Spleen (tissue), 13 donors: ENCODE measurements at places on chromosomes 13 and 19.

DNA sequence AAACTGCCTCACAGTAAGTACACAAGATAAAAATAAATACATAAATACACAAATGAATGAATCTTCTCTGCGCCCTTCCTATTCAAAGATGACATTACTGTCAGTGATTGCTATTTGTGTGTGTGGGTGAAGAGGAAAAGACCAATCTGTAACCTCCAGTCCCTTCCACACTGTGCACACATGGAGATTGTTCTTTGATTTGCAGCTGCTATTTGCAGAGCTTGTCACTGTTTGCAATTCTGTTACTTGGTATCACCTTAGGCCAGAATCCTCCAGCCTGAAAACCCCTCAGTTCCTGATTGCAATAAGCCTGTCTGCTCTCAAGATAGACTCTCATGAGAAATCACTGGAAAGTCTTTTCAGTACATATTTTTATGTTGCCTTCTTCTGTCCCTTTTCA lies 1314.9 kb downstream of the PCDH9 start:
- no peak for DNase-seq

DNA sequence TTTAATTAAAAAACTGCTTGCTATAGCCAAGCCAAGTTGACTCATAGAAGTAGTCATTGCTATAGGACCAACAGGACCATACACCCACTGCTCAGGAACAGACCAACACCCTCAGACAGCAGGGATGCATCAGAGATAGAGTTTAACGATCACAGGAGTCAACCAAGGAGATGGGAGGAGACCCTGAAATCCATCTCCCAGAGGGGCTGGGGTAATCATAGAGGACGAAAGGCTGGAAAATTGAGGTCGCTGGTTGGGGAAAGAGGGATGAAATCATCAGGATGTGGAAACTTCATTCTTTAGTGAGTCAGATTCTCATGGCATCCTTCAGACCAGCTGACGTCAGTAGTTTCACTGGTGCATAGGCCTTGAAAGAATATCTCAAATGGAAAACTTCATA lies 160.4 kb upstream of the GPC6 start:
- no peak for DNase-seq

DNA sequence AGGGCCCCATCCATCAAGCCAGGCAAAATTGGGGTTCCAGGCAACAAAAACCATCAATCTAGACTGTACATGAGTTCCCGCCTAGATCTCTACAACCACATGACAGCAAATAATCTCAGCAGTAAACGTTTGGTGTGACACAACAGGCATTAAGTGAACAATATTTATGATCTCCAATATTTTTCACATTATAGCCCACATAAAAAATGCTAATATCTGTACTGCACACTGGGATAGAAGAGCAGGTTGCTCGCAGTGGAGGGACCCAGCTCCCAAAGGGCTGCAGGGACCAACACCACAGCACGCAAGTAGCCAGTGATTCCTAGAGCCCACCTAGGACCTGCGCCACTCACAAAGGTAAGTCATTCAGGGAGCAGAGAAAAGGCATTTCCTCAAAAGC lies 25.9 kb downstream of the LATS2 start:
- DNase-seq: no peak

DNA sequence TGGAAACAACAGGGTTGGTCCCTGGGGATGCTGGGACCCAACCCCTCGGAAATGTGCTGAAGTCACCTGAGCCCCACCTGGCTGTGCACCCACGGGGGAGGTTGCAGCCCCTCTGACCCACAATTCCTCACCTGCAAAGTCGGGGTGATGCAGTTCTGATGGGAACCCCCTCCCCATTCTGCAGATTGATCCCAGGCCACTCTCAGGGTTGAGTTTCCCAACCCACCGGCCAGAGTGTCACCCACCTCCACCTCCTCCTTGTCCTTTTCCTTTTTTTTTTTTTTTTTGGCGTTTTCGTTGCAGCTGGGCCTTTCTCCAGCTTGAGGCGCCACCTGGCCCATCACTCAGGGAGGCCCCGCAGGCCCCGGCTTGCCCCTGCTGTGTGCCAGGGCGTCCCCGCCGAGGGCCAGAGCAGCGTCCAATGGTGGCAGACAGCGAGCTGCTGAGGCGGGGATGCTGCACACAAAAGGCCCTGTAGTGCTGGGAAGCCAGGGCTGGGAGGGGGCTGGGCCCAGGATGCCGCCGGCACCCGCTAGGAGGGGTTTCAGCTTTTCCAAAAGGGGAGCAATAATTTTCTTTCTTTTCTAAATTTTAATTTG lies 4.6 kb downstream of the PIK3R2 start:
- DNase-seq: no peak

- no peak for DNase-seq
These were observed 709.8 kb downstream of the PCDH17 start for GRCh38 chr13:58341318-58341717.

DNA sequence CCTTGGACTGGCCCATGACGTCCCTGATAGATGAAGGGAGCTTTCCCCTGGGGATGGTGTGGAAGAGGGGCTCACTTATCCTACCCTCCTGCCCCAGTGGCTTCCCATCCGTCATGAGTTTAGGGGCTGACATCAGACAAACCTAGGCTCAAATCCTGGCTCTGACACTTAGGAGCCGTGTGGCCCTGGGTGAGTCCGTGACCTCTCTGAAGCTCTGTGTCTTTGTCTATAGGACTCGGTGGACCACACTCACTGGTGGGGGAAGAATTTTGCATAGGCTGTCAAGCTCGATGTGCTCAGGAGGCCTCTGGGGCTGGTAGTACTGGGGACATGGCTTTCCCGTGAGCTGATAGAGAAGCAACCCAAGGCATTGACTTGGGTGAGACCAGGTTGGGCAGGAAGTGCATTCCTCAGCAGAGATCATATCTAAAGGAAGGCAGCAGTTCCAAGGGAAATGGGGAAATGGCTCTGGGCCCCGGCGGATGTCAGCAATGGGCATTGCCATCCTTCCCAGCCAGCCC lies 17.4 kb upstream of the AP1M2 start:
- DNase-seq: peak; percentile 88

DNA sequence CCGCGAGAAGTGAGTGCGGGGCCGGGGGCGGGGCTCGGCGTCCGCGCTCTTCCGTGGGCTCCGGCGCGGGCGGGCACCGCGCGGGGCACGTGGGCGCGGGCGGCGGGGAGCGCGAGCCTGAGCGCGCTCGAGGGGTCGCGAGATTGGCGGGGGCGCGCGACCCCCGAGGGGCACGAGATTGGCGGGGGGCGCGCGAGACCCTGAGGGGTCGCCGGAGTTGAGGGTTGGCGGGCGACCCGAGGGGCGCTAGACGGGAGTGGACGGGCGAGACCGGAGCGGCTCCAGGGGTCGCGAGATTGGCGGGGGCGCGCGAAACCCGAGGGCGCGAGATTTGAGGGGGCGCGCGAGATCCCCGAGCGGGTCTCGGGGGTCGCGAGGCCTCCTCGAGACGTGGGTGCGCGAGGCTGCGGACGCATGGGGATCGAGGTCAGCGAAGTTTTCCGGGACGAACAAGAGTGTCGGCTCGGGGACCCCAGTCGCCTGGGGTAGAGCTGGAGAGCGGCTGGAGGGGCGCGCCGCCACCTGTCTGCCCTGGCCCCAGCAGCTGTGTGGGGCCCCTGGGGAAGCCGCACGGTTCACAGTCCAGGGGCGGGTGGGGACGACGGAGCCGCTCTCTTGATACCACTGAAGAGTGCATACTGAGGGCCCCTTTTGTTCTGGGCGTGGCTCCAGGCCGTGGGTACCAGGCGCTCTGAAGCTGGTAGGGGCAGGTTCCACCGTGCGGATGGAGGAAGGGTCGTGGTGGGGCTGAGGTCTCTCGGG lies 682 bp downstream of the SSBP4 start:
- peak; percentile 88 for DNase-seq

DNA sequence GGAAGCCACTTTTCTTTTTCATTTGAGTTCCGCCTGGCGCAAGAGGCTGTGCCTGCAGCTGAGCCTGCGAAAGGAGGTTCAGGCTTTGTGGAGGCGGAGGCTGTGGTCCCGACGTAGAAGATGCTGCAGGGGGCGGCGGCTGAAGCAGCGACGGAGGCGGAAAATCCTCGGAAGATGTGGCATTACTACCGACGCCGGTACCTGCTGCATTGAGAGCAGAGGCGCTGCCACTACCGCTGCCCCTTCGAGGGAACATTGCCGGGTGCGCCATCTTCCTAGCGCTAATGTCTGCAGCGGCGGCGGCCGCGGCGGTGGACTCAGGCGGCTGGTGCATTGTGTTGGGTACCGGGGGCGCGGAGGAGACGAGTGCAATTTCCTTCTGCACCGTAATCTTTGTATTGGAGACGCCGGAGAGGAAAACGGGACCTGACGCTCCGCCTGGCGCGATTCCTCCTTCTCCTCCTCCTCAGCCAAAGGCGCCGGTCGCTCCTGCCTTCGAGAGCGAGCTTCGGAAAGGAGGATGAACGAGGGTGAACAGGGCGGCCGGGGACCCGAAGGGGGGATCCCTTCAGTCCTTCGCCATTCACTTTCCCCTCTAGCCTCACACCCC lies at the start of gene TSC22D1:
TSC22D1 (minus strand) TSS at position 590 of the 610 bp plus-strand sequence; CDS start at position 334, 256 bp downstream.
- DNase-seq: peak; percentile 89

DNA sequence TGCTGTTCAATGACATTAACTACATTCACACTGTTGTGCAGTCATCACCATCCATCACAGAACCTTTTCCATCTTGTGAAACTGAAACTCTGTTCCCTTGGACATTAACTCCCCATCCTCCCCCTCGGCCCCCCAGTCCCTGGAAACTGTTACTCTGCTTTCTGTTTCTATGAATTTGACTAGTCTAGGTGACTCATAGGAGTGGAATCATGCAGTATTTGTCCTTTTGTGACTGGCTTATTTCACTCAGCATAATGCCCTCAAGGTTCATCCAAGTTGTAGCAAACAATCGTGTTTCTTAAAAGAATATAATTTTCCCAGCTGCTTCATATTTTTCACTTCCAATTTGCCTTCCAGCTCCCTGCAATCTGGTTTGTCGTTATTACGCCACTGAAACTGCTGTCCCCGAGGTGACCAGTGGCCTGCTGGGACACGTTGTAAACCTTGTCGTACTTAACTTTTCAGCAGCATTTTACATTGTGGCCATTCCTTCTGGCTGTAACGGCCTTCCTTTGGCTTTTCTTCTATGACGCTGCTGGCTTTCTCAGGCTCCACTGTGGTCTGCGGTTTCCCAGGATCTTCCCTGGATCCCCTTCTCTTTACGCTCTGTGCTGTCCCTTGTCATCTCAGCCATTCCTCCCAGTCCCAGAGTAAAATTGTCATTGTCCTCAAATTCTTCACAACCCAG lies 74.0 kb downstream of the DHRS12 start:
- no peak for DNase-seq

- no peak for DNase-seq
These were observed 30.5 kb downstream of the TNFSF14 start for GRCh38 chr19:6639439-6639838.

- DNase-seq: no peak
These were observed 346.4 kb downstream of the FGF9 start for GRCh38 chr13:22017226-22017625.

- no peak for DNase-seq
These were observed 306 bp downstream of the SUGT1 start for GRCh38 chr13:52652980-52653303.

DNA sequence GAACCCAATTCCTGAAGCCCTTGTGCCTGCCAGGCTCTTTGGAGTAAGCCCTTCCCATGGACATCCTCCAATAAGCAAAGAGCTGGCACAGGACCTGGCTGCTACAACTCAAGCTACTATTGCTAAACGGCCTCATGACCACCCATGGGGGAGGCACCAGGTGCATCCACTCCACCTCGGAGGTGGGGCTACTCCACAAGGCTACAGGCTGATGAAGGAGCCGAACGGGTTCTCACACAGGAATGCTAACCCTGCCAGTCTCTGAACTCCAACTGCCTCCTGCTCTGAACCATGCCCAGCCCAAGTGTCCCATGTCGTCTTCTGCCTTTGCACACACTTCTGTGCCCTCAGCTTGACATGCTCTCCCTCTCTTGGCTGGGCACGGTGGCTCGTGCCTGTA lies 10.0 kb downstream of the SYMPK start:
- DNase-seq: peak; percentile 56

DNA sequence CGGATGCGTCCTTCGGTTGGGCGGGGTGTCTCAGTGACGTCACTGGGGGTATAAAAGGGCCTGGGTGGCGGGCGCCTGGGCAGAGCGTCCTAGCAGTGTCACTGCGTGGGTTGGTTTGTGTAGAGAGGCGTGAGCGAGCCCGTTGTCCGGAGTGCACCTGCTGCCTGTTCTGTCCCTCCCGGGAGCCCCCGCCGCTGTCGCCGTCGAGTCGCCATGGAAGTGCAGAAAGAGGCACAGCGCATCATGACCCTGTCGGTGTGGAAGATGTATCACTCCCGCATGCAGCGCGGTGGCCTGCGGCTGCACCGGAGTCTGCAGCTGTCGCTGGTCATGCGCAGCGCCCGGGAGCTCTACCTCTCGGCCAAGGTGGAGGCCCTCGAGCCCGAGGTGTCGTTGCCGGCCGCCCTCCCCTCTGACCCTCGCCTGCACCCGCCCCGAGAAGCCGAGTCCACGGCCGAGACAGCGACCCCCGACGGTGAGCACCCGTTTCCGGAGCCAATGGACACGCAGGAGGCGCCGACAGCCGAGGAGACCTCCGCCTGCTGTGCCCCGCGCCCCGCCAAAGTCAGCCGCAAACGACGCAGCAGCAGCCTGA lies 2.9 kb downstream of the IER2 start:
- DNase-seq: peak; percentile 98

DNA sequence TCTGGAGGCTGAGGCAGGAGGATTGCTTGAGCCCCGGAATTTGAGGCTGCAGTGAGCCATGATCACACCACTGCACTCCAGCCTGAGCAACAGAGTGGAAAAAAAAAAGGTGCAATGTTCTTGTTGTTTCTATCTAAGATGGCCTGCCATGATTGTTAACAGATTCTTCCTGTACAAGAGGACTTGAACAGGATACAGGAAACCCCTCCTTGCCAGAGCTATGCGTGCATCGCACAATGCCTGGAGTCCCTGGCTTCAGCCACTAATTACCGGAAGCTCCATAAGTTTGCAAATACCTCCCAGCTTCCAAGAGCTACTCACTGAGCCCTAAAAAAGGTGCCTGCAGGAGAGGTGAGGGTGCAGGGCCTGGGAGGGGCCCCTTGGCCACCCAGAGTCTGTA lies 13.1 kb upstream of the HIF3A start:
- no peak for DNase-seq

GRCh38 chr13:98517576-98518310 lies 59.2 kb downstream of the STK24 start:
- no peak for DNase-seq

- DNase-seq: no peak
These were observed 412.5 kb downstream of the DACH1 start for GRCh38 chr13:71454509-71454908.

- DNase-seq: peak; percentile 97
These were observed 2.2 kb upstream of the TSPAN16 start for GRCh38 chr19:11293433-11294389.

GRCh38 chr19:51219307-51219706 lies 5.6 kb upstream of the CD33 start:
- no peak for DNase-seq

GRCh38 chr13:94595001-94595949 lies 677 bp downstream of the TGDS start:
- peak; percentile 81 for DNase-seq

- DNase-seq: peak; percentile 100
These were observed at the start of gene MAP2K7 for GRCh38 chr19:7903244-7904073. MAP2K7 (plus strand) TSS chr19:7903877; CDS start chr19:7903945, 68 bp downstream.
